ENCODE measurements at places on chromosomes 11 and 22. TPM values are rescaled to one million over a fixed set of nuclear protein-coding genes. Genes with fewer than 3 reads are reported as not detected.

LRRC4C gene
- total RNA-seq, result 3.1 TPM

TSGA10IP gene
- total RNA-seq, result not detected

MTCH2 gene
- 96.1 TPM for total RNA-seq

FXYD2 gene
- total RNA-seq, result 72.7 TPM

DEFB131B gene
- total RNA-seq, result not detected

BTBD18 gene
- total RNA-seq, result not detected

DDB1 gene
- 215 TPM for total RNA-seq

DNA sequence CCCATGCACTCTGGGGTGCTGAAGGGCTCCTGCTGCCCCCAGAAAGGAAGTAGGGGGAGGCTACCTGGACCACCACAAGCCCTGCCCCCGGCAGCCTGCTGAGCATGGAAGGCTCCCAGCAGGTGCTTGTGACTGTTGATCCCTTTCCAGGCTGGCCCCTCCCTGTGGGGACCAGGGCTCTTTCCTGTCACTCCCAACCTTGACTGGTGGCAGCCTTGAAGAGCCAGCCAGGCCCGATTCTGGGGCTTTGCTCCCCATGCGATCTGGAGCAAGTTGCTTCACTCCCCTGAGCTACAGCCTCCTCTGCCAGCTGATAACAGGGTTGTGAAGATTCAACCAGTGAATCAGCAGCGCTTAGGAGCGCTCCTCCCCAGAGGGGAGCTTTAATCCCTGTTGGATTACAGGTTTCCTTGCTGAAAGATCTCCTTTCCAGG, 4.6 kb upstream of the CST6 start:
- no peaks in the 10 kb centered on the region for H3K4me1 ChIP-seq
- no peaks in the 10 kb centered on the region for H3K36me3 ChIP-seq
- peaks cover 18% of the 10 kb centered on the region for H3K27me3 ChIP-seq
- H3K27ac ChIP-seq, result no peak overlapping the region

DNA sequence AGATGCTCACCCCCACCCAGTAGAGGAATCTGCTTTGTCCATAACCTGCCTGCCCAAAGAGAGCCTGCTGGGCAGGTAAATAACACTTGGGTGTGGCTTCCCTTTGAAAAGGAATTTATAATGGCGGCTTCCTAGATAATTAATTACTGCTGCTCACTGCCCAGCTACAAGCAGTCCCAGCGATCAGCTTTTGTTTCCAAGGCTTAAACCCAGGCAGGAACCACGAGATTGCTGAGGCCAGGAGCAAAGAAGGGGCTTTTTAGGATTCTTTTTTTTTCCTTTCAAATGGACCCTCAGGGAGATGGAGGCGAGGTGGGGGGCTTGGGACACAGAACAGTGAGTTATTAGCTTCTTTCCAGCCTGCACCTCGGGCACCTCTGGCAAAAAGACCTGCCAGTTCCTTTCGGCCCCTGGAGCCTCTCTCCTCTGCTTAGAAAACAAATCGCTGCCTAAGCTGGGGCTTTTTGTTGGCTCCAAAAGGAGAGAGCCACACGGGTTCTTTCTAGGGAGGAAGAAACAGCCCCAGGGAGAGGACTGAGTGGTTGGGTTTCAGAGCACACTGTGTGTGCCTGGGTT, 107.2 kb downstream of the TSPAN18 start:
- no peaks in the 10 kb centered on the region for H3K36me3 ChIP-seq
- no peaks in the 10 kb centered on the region for H3K27me3 ChIP-seq
- H3K4me1 ChIP-seq, result peaks cover 28% of the 10 kb centered on the region
- no peak overlapping the region for H3K4me3 ChIP-seq

DNA sequence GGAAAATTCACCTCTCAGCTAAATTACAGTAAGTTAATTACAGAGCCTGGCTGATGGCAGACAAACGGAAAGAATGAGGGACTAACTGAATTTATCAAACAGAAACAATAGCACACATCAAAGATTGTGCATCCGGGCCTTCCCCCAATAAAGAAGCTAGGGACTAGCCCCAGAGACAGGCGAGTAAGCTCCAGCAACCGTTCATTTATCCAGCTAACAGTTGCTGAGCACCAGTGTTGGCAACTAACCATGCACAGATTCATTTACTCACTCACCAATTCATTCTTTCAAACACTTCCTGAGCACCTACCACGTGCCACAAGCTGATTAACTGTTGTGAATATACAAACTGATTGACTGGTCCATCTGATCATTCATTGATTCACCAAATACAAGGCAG, 51.2 kb downstream of the SMCO4 start:
- H3K27ac ChIP-seq, result peak overlapping the region; percentile 60
- H3K4me1 ChIP-seq, result peaks cover 44% of the 10 kb centered on the region
- no peak overlapping the region for H3K4me3 ChIP-seq
- H3K27me3 ChIP-seq, result no peaks in the 10 kb centered on the region

GRCh38 chr11:82536706-82537105, 197.0 kb downstream of the FAM181B start:
- no peaks in the 10 kb centered on the region for H3K36me3 ChIP-seq
- no peak overlapping the region for H3K27ac ChIP-seq
- no peaks in the 10 kb centered on the region for H3K4me1 ChIP-seq
- DNase-seq, result no peak
- no peak overlapping the region for H3K4me3 ChIP-seq
- H3K27me3 ChIP-seq, result no peaks in the 10 kb centered on the region

GRCh38 chr11:69699213-69699612, 4.6 kb downstream of the FGF19 start:
- no peaks in the 10 kb centered on the region for H3K36me3 ChIP-seq
- DNase-seq, result no peak
- no peak overlapping the region for H3K4me3 ChIP-seq
- no peak overlapping the region for H3K27ac ChIP-seq
- peaks cover 28% of the 10 kb centered on the region for H3K4me1 ChIP-seq

DNA sequence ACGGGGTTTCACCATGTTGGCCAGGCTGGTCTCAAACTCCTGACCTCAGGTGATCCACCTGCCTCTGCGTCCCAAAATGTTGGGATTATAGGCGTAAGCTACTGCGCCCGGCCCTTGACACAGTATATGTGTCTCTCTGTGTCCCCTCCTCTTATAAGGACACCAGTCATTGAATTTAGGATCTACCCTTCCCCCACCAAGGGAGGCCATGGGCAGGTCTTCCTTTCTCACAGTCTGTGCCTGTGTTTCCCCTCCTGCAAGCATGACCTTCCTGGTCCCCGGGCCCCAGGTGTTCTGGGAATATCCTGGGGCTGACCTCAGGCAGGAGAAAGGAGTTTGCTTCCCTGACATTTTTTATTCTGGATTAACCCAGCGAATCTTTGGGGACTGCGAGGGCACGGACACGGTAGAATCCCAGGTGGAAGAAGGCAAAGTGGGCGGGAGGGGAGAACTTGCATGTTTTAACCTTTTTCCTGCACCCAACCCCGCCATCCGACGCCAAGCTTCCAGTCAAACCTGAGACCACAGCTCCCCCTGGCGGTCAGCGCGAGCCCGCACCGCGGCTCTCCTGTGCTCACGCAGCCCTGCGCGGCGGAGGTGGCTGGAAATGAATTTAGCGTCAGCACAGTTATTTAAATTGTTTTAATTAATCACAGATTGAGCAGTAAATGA, 42.1 kb upstream of the ISX start:
- H3K27ac ChIP-seq, result no peak overlapping the region
- H3K36me3 ChIP-seq, result no peaks in the 10 kb centered on the region
- H3K4me3 ChIP-seq, result no peak overlapping the region
- peak; percentile 86 for DNase-seq
- H3K27me3 ChIP-seq, result no peaks in the 10 kb centered on the region

- peaks cover 61% of the 10 kb centered on the region for H3K4me1 ChIP-seq
- no peaks in the 10 kb centered on the region for H3K36me3 ChIP-seq
- H3K4me3 ChIP-seq, result peak overlapping the region; percentile 97
- DNase-seq, result peak; percentile 87
Observed at GRCh38 chr22:50305923-50306566, 1.4 kb downstream of the PLXNB2 start.

GRCh38 chr11:376531-377173, 7.4 kb downstream of the B4GALNT4 start:
- DNase-seq, result no peak
- H3K36me3 ChIP-seq, result no peaks in the 10 kb centered on the region
- no peak overlapping the region for H3K27ac ChIP-seq
- H3K4me1 ChIP-seq, result no peaks in the 10 kb centered on the region
- no peak overlapping the region for H3K4me3 ChIP-seq
- H3K27me3 ChIP-seq, result no peaks in the 10 kb centered on the region

GRCh38 chr22:33909075-33909458, 11.2 kb downstream of the LARGE1 start:
- H3K4me3 ChIP-seq, result no peak overlapping the region
- H3K36me3 ChIP-seq, result no peaks in the 10 kb centered on the region
- no peaks in the 10 kb centered on the region for H3K27me3 ChIP-seq
- peaks cover 15% of the 10 kb centered on the region for H3K4me1 ChIP-seq
- peak; percentile 62 for DNase-seq

GRCh38 chr11:126711977-126712625, 288.5 kb downstream of the KIRREL3 start:
- no peak overlapping the region for H3K4me3 ChIP-seq
- no peaks in the 10 kb centered on the region for H3K36me3 ChIP-seq
- no peaks in the 10 kb centered on the region for H3K4me1 ChIP-seq

DNA sequence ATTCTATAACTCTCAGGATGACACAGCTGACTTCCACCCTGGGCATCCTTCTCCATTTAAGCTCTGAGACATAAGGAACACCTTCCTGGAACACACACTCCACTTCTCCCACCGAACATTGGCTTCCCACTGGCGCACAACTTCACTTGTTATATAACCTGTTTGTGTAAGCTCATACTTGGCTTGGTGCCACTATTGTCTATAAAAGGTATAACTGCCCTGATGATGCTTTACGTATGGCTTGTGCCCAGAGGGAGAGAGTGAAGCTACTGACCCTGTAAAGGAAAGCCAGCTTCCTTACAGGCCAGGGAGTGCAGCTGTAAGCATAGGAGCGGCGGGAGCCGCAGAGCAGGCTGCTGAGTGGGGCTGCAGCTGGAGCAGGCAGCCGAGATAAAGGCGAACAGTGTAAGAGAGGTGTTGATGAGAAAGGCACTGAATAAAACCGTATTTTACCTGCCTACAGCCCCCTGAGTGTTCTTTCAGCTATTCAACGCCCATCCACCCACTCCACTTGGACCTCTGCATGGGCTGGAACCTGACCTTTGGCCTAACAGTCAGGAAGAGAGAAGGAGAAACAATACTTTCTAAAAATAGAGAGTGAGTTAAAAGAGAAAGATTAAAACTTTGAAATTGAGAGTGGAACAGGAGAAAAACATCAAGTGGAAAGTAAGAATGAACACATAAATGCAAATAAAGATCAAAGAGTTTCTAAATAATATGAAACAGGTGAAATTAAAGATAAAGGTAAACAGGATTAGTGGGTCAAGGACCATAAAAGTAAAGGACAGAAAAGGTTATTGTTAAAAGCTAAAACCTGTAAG, 252.1 kb upstream of the ARHGAP42 start:
- H3K27ac ChIP-seq, result no peak overlapping the region
- no peak overlapping the region for H3K4me3 ChIP-seq
- no peaks in the 10 kb centered on the region for H3K27me3 ChIP-seq
- no peaks in the 10 kb centered on the region for H3K36me3 ChIP-seq
- peak; percentile 20 for DNase-seq

- H3K27ac ChIP-seq, result peak overlapping the region; percentile 6
- H3K36me3 ChIP-seq, result no peaks in the 10 kb centered on the region
- no peak for DNase-seq
- H3K4me3 ChIP-seq, result no peak overlapping the region
- no peaks in the 10 kb centered on the region for H3K27me3 ChIP-seq
Observed at GRCh38 chr11:20050551-20051333, 109.5 kb downstream of the DBX1 start.

GRCh38 chr11:120183701-120184141, 27.1 kb upstream of the OAF start:
- no peak for DNase-seq
- peaks cover 70% of the 10 kb centered on the region for H3K4me1 ChIP-seq
- no peaks in the 10 kb centered on the region for H3K27me3 ChIP-seq
- H3K27ac ChIP-seq, result peak overlapping the region; percentile 98
- H3K36me3 ChIP-seq, result no peaks in the 10 kb centered on the region
- H3K4me3 ChIP-seq, result no peak overlapping the region

DNA sequence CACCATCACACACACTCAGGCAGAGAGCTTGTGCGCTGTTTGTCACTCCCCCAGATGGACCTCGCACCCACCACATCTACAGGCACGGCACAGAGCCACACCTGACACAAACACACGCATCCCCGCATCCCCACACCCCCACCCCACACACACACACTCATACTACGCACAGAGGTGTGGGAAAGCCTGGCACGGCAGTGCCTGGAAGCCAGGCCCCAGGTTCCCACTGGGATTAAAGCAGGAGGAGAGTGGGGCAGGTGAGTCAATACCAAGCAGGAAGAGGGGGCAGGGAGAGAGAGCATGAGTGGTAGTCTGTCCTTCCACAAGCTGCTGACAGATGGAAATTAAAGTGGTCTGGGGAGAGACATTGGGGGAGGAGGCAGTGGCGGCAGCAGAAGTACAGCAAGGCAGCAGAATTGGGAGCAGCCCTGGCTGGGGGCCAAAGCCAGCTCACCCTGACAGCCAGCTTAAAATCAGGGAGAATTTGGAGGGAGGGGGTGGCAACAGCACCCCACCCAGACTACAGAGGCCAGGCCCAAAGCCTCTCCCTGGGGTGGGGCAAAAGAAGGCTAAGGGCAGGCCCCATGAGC, 20.7 kb downstream of the TNKS1BP1 start:
- DNase-seq, result no peak
- H3K36me3 ChIP-seq, result peaks cover 10% of the 10 kb centered on the region
- no peak overlapping the region for H3K27ac ChIP-seq
- H3K4me1 ChIP-seq, result peaks cover 12% of the 10 kb centered on the region
- H3K27me3 ChIP-seq, result no peaks in the 10 kb centered on the region

DNA sequence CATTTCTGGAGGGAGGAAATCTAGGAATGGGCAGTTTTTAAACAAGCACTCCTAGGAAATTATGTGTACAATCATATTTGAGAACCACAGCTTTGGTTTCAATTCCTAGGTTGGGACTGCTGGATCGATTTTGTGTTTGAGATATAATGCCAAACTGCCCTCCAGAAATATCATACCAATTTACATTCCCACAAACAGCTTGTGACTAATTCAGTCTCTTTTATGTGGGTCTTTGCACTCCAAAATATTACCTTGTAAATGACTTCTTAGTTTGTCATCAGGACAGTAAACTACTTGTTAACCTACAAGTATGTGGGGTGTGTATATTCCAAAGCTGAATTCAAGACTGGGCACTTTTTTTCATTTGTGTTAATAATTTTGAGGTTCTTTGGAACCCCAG, 9.8 kb upstream of the BARX2 start:
- H3K36me3 ChIP-seq, result no peaks in the 10 kb centered on the region
- H3K4me1 ChIP-seq, result no peaks in the 10 kb centered on the region
- DNase-seq, result no peak
- no peak overlapping the region for H3K4me3 ChIP-seq
- peaks cover 64% of the 10 kb centered on the region for H3K27me3 ChIP-seq

GRCh38 chr22:35470903-35471321, 69.7 kb upstream of the RASD2 start:
- no peak overlapping the region for H3K4me3 ChIP-seq
- DNase-seq, result no peak
- H3K27me3 ChIP-seq, result no peaks in the 10 kb centered on the region

GRCh38 chr11:8839306-8839956, 71.6 kb upstream of the AKIP1 start:
- H3K27ac ChIP-seq, result peak overlapping the region; percentile 87
- no peaks in the 10 kb centered on the region for H3K27me3 ChIP-seq
- DNase-seq, result no peak
- H3K4me1 ChIP-seq, result peaks cover 26% of the 10 kb centered on the region
- H3K36me3 ChIP-seq, result no peaks in the 10 kb centered on the region

GRCh38 chr22:25403811-25404471, 160.5 kb upstream of the GRK3 start:
- peak overlapping the region; percentile 92 for H3K4me3 ChIP-seq
- H3K4me1 ChIP-seq, result peaks cover 29% of the 10 kb centered on the region
- no peaks in the 10 kb centered on the region for H3K36me3 ChIP-seq
- peak; percentile 37 for DNase-seq
- peak overlapping the region; percentile 61 for H3K27ac ChIP-seq
